ENCODE measurements at places on chromosomes 6 and 20.

- DNase-seq, result no peak
Measured at GRCh38 chr6:12403947-12404647, 113.9 kb downstream of the EDN1 start.

- DNase-seq, result no peak
Measured at GRCh38 chr20:58694241-58695083, 1.9 kb downstream of the NPEPL1 start.

DNA sequence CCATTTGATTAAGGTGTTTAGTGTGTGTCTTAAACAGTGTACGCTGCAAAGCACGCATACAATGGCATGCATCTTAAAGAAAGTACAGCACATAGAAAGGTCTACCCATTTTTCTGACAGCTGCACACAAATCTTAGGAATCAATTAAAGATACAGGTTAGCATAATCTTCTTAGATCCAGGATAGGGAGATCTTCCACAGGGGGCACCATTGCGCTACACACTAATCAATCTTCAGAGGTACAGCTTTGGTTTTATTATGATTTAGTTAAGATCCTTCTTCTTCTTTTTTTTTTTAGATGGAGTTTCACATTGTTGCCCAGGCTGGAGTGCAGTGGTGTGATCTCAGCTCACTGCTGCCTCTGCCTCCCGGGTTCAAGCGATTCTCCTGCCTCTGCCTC is 63.7 kb upstream of the BEND3 start:
- no peak for DNase-seq

GRCh38 chr6:148854992-148855391 is 108.2 kb downstream of the UST start:
- no peak for DNase-seq

DNA sequence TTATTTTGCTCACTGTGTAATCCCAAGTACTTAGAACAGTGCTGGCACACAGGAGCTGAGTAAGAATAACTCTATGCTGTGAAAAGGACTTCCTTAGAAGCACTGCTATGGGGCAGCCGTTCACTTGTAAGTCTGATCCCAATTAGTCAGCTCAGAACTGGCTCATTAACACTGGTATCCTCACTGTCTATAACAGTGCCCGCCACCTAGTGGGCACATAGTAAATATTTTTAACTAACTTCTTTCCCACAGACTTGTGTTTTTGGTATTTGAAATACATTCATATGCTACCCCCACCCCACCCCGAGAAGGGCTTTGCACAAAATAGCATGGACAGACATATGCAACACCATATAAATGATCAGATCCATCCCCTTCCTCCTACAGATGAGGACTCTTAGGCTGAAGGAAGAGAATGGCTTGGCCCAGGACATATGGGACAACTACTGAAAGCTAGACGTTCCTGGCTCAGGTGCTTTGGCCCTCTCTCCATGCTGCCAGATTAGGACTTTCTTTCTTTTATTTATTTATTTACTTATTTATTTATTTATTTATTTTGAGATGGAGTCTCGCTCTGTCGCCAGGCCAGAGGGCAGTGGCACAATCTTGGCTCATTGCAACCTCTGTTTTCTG is 47.1 kb downstream of the DST start:
- peak; percentile 43 for DNase-seq

DNA sequence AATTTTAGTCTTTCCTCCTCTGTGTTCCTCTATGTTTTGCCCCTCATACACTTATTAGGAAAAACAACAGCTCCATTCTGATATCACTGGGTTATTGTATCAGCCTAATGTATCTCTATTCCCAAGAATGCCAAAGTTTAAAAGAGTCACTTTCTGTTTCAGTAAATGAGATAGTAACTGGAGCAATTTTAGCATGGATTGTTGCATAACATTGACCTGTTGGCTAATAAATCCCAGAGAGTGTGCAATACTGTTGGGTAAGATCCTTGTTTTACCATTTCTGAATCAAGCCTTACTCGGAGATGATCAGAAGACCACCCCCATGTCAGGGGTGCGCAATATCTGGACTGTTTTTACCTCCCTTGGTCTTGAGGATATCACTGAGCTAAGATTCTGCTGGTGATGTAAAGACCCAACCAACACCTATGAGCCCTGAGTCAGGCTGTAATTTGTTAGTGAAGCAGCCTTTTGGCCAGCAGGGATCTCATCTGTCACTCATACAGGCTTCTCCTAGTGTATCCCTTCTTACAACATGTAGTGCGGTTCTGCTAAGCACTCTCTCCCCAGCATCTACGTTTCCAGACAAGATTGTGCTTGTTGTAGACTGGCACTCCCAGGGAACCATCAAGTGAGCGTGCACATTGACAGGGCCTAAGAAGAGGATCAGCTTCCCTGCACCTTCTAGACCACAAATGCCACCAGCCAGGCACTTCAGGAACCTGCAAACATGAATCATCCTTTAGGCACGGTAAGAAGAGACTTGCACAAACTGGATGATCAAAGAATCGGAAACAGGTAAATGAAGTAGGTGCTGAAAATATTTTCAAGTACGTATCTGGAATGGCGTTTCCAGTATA is 11.5 kb upstream of the IPCEF1 start:
- DNase-seq, result no peak

DNA sequence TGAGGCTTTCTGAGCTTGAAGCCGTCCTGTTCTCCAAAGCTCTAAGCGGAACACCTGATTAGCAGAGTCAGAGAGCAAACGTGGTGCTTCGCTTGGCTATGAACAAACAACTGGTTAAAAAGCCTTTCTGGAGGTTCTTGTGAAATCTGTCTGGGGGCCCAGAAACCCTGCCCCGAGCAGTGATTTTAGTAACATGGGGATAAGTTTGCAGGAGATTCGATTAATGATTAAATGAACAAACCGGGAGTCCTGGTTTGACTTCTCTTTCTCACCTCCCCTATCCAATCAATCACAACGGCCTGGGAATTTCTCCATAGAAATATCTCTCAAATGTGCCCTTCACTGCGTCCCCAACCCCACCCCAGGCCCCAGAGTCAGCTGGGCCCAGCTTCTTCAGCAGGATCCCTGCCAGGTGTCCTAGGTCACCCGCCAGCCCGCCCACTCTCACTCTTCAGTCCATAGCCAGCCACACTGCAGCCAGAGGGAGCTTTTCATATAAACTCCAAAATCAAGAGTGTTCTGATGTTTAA is 43.6 kb downstream of the ZDHHC14 start:
- DNase-seq, result no peak

DNA sequence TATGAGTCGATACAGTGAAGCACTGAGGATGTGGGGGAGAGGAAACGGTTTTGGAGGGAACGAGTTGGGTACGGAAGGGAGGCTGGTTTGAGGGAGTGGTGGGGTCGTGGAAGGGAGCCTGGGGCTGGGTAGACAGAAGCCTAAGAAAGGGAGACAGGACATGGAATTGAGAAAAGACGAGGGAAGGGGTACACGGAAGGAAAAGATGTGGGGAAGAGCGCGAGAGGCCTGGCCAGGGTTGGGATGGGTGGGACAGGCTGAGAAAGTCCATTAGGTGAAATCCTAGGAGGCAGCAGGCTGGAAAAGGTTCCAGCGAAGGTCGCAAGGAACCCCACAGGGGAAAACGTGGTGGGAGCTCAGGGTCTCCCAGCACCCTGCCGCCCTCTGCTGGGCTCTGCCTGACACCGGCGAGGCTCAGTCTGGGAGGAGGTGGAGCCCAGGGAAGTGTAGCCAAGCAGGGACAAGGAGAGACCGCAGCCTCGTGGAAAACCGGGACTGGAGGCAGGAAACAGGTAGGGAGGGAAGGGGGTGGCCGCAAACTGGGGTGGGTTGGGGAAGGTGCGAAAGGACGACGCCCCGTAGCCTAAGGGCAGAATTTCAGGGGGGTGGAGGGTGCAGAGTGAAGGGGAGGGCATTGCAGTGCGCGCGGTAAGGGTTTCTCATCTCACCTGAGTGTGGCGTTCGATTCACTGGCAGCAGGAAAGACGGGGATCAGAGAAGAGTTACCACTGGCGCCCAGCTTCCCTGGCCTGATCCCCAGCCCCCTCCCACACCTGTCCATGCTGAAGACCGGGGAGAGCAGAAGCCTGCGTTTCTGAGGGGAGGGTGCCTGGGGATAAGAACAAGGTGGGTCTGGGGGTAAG is 4.3 kb downstream of the GABBR1 start:
- peak; percentile 50 for DNase-seq

GRCh38 chr6:49550492-49551077 is at the start of gene C6orf141:
Gene C6orf141, plus strand, starts transcription at chr6:49550668. Its CDS starts 125 bp downstream, at chr6:49550793.
- no peak for DNase-seq

- DNase-seq, result no peak
Measured at GRCh38 chr6:106522562-106523250, 106.6 kb downstream of the RTN4IP1 start.

DNA sequence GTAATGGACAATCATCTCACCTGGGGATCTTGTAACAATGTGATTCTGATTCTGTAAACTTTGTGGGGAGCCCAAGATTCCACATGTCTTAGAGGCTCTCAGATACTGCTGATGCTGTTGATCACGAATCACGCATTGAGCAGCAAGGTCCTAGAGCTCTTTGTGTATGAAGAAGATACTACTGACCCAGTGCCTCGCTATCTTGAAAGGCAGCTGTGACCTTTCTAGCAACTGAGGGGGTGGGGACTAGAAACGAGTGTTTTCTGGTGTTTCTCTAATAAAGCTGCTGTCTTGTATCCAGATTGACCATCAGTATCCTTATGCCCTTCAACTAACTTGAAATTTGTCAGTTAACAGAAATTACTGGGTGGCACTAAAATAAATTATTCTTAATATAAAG is 142.9 kb downstream of the MTHFD1L start:
- no peak for DNase-seq

DNA sequence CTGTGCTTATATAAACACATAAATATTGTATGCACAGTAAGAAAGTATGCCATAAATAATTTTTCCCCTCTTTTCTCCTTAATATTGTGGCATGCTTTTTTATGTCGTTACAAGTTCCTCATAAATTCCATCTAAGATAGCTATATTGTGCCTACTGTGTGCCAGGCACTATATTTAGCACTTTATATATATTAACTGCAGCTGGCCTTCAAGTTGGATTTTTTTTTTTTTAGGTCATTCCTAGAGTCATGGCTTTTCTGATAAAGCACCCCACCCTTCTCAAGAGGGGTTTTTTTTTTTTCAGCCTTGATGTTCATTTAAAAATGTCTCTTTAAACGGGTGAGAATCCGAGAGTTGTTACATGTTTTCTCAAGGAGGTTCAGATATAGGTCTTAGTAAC is 42.8 kb upstream of the RNF8 start:
- no peak for DNase-seq

DNA sequence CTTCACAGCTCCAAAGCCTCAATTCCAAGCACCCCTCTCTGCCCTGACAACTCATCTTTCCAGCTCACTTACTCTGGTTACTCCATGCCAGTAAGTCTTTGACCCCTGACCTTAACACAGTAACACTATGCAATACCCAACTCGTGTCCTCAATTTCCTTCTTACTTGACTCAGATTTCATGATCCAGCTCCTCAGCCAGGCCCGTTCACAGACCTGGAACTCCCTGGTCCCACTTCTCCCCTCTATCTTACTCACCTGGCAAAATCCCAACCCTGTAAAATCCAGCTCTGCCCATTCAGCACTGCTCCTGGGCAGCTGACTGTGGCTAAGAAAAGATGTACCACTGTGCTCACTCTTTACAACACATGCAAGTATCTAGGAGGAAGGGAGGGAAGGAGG is 7.9 kb downstream of the GNL1 start:
- DNase-seq, result no peak

DNA sequence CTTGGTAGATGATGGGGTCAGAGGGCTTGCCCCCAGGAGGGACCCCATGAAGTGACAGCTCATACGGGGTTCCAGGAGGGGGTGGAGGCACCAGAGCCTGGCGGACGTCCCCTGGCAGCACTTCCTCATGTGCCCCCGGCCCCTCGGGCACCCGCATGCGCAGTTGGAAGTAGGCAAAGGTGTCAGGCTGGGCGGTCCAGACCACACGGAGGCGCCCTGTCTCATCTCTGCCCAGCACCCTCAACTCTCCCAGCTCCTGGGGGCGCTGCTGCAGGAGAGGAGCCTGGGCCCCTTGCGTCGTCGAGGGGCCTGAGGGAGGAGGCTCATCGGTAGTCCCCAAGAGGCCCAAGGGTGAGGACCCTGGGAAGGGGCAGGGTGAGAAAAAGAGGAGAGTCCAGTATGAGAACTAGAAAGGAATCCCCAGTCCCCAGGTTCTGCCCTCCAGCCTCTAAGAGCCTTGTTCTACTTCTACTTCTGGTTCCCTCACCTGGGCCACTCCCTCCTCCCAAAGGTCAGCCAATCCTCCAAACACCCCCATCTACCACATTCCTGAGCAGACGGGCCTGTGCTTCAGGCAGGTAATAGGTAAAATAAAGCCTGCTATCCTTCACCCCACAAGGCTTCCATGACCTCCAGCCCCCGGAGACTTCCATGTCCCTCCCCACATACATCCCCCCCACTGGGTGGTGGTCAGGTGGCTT is 23.2 kb downstream of the TNXB start:
- DNase-seq, result no peak

DNA sequence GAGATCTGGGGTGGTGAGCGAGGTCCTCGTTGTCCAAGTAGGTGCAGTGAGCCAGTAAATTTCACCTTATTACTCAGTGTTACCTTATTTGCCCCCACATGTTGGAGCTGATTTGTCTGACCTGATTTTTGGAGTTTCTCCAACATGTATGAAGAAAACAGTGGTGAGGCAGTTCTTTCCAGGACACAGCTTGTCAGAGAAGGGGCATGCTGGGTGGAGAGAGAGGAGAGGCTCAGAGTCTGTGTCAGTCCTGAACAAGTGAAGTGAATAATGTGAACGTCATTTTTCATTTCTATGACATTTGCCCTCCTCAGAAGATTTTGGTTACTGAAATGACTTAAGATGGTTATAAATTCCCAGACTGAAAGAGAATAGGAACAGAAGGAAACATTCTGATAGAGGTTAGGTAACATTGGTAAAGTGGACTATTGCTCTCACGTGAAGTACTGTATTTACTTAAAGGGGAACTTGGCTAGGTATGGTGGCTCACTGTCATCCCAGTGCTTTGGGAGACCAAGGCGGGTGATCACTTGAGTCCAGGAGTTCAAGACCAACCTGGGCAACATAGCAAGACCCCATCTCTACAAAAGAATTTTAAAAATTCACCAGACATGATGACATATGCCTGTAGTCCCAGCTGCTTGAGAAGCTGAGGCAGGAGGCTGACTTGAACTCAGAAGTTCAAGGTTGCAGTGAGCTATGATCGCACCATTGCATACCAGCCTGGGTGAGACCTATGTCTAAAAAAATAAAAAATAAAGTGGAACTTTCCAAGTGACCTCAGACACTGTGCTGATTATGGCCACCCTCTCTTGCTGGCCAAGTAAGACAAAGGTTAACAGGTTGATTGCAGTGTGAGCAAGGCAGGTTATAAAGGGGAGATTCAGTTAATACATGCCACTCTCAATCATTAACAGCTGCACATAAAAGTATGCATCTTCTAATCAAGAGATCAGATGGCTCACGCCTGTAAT is 184.3 kb downstream of the EDN1 start:
- DNase-seq, result no peak

GRCh38 chr6:18976091-18976490 is 588.9 kb downstream of the RNF144B start:
- no peak for DNase-seq

DNA sequence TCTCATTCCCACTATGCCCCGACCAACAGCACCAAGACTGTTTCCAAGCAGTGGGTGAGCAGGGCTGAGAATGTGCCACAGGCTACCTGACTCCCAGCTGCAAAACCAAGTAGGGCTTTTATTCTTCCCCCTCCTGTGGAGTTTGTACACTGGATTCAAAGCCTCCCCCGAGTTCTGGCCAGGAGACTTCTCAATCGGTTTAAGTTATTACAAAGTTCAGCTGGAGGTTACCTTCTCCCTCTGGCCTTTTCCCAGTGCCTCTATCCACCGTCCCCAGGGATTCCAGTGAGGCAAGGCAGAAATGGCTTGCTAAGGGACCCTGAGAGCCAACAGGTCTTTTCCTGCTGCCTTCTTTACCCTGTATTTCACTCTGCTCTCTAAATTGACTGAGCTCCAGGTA is 217.0 kb downstream of the ADGRG6 start:
- no peak for DNase-seq

GRCh38 chr6:70636596-70636995 is 31.1 kb upstream of the SMAP1 start:
- no peak for DNase-seq

Measured in activated T-cell treated with anti-CD3 and anti-CD28 coated beads for 24 hours (primary cell).